ENCODE measurements at places on chromosomes 7 and 10.

- no peak for DNase-seq
These were observed 593 bp upstream of the ADRA2A start for GRCh38 chr10:111076191-111076681.

GRCh38 chr10:129033340-129033739 is 433.7 kb upstream of the MGMT start:
- no peak for DNase-seq

DNA sequence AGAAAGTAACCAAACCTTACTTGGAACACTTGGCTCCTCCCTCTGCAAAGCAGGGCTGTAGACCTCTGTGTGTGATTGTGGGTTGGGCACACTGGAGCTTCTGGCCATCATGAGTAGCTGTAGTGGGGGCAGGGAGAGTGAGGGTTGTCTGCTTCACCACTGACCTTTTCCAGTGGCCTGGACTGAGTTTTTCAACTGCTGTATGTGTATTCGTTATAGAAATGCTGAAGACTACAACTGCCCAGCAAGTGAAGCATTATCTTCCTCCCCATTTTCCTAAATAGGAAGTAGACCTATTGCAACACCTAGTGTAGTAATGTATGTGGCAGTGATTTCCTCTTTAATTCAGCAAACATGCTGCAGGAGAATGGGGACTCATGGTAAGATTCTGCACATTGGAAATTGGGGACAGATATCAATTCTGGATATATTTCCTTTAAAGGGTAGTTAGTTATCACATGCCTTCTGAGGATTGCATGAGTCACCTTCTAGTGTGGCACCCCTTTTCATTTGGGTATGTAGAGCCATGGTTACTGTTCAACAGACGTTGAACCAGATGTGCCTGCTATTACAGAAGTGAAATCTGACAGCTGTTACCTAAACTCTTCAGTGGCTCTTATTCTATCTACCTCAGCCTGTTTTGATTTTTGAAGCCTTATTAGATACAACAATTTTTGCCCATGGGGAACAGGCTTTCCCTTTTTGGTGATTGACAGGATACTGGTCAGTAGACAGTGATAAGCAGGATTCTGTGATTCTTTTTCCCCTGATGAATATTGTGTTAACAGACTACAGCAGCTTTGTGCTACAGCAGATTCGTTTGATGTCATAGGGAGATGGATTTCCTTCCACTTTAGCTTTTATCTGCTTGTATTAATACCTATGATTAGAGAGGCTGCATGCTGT is 130.9 kb downstream of the SND1 start:
- no peak for DNase-seq

DNA sequence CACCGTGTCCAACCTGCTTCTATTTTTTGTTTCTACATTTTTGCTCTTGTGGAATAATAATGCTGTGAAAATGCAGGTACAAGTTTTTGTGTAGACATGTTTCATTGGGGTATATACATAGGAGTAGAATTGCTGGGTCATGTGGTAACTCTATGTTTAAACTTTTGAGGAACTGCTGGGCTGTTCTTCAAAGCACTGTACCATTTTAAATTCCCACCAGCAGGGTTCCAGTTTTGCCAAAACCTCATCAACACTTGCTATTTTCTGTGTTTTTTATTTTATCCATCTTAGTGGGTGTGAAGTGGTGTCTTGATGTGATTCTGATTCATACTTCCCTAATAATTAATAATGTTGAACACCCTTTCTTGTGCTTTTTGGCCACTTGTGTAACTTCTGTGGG is 138.6 kb downstream of the RGS10 start:
- DNase-seq = no peak

GRCh38 chr7:100173806-100174495 is 3.2 kb downstream of the GPC2 start:
- DNase-seq = no peak

DNA sequence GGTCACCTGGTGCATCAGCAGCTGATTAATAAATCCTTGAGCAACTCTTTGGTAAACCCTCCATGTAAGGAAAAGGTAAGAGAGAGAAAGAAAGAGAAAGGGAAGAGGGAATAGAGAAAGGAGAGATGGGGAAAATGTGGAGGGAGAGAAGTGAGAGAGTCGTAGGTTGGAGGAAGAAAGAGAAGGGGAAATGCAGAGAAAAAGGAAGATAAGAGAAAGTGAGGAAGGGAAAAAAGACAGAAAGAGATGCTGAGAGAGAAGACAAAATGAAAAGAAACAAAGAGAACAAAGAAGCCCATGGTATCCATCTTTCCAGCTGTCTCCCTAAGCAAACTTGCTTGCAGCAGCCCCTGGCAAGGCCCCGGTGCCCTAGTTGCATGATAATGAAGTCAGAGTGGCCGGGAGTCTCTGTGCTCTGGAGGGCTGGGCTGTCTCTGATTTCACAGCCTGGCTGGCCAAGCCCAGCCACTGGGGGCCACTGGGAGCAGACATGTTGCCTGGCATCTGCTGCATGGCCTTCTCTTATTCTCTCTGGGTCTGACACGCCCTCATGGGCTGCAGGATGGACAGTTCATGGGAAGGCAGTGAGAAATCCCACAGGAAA is 48.4 kb downstream of the PRR15 start:
- no peak for DNase-seq

DNA sequence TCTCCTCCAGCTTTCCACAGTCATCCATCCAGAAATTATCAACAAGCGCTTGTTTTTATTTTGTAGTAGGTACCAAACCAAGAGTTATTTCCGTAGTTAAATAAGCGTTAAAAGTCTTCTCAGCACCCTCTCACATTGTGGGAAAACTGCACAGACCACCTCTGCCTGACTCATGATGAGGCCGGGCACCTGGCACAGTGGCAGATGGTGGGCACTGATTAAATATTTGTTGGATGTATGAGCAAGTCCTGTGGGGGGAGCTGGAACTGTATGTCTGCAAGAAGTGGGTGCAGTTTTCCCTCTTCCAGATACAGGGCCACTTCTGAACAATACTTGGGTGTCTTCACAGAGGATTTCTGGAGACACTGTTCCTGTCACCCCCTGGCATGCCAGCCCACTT is 5.3 kb upstream of the REPIN1 start:
- DNase-seq = no peak

- no peak for DNase-seq
These were observed 126.6 kb downstream of the SORBS1 start for GRCh38 chr10:95434583-95434982.

DNA sequence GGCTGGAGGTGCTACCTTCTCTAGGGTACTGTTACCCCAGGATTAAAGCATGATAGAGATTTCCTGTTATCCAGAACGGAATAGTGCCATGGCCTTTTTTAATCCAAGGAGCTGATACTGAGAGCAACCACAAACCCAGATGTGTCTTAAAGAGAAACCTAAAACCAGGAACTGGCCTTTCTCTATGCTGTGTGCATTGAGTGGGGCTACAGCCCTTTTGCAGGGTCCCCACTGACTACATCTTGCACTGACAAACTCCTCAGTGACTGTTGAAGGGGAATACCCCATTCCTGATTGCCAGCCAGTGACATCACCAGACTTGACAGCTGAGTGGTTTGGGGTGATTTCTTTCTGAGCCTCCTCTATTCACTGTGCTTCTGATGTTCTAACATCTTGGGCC is 81.9 kb upstream of the CAPZA2 start:
- DNase-seq = no peak
